Stimulated activated CD4-positive, alpha-beta T cell treated with anti-CD3 and anti-CD28 coated beads, Interleukin-1b, Interleukin-23, amount 100 ng/mL, for 4 hours (primary cell): ENCODE measurements at places on chromosomes 1 and 21.
A peak's percentile ranks its signal among the peaks of the same experiment; 100 is the strongest.

GRCh38 chr1:84781946-84782771 lies 91.9 kb upstream of the SSX2IP start:
- peak; percentile 77 for DNase-seq

DNA sequence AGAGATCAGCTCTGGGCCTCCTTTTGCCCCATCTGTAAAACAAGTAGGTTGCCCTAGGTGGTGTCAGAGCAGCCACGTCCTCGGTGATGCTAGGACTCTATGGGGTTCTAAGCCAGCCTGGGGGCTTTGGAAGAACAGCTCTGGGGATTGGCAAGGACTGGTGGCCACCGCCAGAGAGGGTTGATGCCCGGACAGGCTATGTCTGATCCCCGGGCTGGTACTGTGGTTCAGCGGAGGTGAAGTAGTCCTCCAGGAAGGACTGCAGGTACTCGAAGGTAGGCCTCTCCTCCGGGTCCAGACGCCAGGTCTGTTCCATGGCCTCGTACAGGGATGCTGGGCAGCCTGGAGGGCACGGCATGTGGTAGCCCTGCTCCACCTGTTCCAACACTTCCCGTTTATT lies 8.8 kb upstream of the AHDC1 start:
- no peak for DNase-seq

- no peak for DNase-seq
These were observed 60.7 kb downstream of the MORN1 start for GRCh38 chr1:2330519-2331199.

GRCh38 chr1:167955915-167956314 lies 19.0 kb upstream of the MPC2 start:
- DNase-seq, result no peak
